ENCODE measurements at places on chromosomes 4 and X.

- no peak for DNase-seq
These were observed 184.6 kb downstream of the SPATA18 start for GRCh38 chr4:52235552-52236201.

GRCh38 chrX:17470136-17470535 is 95.1 kb downstream of the NHS start:
- no peak for DNase-seq

- DNase-seq, result no peak
These were observed 38.5 kb upstream of the POU3F4 start for GRCh38 chrX:83469551-83469950.

DNA sequence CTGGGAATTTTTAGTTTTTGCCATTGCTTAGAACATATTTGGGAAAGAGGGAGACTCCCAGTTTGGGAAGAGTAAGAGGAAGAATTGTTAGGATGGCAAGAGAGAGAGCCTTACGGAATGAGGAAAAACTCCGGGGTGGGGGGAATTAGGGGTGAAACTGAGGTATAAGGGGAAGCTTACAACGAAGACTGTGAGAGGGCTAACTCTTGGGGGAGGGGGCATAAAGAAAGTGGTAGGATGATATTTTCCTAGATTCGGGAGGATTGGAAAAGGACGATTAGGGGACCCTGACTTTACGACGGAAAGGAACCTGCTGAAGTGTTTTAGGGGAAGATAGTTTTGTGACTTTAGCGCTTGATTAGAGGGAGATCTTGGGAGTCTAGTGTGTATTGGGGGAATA is 86.2 kb upstream of the HPRT1 start:
- no peak for DNase-seq

- no peak for DNase-seq
These were observed 66.5 kb downstream of the PDHA1 start for GRCh38 chrX:19410259-19410658.

- DNase-seq, result no peak
These were observed 89.7 kb downstream of the BCOR start for GRCh38 chrX:40007756-40008705.

DNA sequence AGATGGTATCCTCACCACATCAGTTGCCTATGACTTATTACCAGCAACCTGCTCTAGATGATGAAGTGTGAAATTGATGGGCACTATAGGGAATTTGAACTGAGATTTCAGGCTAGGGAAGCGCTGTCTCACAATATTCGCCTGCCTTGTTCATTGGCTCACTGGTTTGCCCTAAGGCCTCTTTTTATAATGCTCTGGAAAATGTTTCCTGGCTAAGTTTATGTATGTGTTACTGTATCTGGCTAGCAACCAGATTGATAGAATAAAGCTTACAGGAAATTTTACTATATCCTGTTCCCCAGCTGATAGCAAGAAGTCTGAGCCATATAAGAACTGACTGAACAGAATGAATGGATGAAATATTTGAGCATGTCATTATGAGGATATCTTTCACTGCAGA is 71.6 kb downstream of the GSTCD start:
- no peak for DNase-seq

- DNase-seq, result no peak
These were observed 44.8 kb upstream of the HMX1 start for GRCh38 chr4:8916351-8916885.

DNA sequence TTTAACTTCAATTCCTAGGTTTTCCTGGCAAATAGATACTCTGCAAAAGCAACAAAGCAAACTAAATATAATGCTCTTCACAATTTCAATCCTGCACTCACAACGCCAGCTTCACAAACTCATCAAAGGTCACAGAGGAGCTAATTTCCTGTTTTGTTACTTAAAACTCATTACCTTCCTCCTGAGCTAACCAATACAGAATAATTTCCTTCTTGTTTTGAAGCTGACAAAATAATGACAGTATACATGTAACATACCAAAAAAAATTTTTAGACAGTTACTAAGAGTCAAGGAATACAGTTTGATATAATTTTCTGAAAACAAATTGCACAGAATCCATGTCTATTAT is 17.9 kb downstream of the CNOT6L start:
- no peak for DNase-seq

- no peak for DNase-seq
These were observed 542.6 kb downstream of the CFAP47 start for GRCh38 chrX:36462142-36462541.

DNA sequence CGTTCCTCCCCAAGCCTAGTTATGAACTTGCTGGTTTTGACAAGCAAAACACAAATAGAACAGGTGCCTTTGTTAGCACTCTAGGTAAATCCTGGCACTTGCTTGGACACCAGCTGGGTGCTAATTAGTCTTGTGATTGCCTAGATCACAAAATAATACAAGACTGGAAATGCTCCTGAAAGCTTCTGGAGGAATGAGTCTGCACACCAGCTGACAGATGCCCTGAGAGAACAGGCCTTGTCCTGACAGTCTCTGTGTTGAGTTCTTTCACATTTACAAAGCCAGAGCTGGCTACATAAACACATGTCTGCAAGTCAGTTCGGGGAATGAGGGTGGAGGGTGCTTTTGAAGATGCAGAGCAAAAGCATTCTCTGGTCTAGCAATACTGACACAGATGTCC is 93.8 kb downstream of the ELOVL6 start:
- no peak for DNase-seq

- no peak for DNase-seq
These were observed 3.2 kb upstream of the XKRX start for GRCh38 chrX:100931925-100932285.

- peak; percentile 68 for DNase-seq
These were observed 144.5 kb downstream of the SMIM20 start for GRCh38 chr4:26058537-26058936.

DNA sequence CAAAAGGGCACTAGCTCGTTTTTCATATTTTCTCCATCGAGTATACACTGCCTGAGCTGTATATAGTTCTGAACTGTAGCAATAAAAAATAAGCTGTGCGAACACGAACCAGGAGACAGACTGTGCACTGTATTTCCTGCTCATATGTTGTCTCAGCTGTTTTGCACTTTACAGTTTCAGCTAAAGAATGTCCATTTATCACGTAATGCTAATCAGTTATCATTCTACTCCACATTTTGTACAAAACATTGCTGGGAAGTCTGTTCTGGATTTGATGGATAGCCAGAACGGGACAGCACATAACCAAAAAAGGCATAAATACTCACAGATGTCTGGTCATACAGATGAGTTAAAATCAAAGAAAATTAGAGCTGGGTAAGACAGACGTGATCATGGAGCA is 315.5 kb upstream of the ADGRL3 start:
- no peak for DNase-seq

DNA sequence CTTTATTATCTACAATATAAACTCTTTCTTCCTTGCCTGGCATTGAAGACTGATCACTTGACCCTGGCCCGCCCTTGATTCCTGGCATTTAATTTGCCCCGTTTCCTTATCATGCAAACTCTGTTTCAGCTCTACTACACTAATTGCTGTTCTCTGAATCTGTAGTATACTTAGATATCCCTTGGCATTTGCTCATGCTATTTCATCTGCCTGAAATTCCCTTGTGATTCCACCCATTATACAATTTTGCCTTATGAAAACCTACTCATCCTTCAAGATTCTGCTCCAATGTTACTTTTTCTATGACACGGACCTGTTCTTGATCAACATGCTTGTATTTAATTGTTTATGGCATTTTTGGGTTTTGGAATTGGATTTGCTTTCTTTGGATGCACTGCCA is 459.9 kb upstream of the AMOT start:
- DNase-seq, result no peak

GRCh38 chr4:1472148-1472797 is 66.0 kb upstream of the NKX1-1 start:
- DNase-seq, result no peak

- DNase-seq, result no peak
These were observed 40.6 kb upstream of the LSM6 start for GRCh38 chr4:146134761-146135445.

DNA sequence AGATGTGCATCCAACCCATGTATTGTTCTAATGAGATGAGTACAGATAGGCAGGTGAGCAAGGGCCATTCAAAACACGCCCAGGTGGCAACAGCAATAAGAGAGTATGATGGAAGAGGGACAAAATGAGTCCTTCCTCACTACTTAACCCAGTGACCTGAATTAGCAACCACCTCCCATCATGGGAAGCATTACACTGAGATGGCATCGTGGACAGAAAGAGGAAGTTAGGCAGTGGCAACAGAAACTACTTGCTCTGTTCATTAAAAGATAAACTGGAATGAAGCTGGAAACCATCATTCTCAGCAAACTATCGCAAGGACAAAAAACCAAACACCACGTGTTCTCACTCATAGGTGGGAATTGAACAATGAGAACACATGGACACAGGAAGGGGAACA is 17.2 kb downstream of the RXFP1 start:
- no peak for DNase-seq

GRCh38 chrX:41604766-41605543 is 83.8 kb upstream of the GPR34 start:
- no peak for DNase-seq

- no peak for DNase-seq
These were observed 90.2 kb upstream of the SOD3 start for GRCh38 chr4:24705016-24705753.

DNA sequence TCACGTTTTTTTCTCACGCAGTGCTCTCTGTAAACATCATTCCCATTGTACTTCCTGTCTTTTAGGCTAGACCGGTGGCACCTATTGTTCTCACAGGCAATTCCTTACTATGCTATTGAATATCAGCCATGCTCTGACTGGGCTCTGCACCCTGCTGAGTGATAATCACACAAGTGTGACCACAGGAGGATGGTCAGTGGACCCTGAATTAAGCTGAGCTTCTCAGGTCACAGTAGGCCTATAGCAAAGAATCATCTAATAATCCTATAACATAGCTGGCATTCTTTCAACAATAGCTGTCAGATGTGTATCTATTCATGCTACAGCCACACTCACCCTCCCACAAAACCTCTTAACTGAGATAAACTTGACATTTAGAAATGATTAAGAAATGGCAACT is 2399.8 kb upstream of the TENM3 start:
- DNase-seq, result no peak

- DNase-seq, result no peak
These were observed 11.2 kb upstream of the AMOT start for GRCh38 chrX:112851806-112852205.

DNA sequence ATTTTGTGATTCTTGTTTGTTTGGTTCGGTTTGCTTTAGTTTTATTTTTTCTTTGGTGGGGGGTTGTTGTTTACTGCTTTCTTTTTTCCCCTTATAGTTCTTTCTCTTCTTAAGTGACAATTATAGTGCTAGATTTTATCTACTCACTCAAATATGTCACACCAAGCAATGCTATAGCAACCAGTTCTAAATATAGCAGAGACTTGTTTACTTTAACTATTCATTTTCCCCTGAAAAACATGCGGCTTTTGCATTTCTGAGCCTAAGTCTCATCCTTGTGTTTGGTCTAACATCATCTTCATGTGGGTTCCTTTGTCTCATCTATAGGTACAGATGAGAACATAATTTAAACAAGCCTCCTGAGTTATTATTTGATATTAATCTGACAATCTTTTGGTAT is 676.6 kb downstream of the FAT4 start:
- DNase-seq, result no peak

DNA sequence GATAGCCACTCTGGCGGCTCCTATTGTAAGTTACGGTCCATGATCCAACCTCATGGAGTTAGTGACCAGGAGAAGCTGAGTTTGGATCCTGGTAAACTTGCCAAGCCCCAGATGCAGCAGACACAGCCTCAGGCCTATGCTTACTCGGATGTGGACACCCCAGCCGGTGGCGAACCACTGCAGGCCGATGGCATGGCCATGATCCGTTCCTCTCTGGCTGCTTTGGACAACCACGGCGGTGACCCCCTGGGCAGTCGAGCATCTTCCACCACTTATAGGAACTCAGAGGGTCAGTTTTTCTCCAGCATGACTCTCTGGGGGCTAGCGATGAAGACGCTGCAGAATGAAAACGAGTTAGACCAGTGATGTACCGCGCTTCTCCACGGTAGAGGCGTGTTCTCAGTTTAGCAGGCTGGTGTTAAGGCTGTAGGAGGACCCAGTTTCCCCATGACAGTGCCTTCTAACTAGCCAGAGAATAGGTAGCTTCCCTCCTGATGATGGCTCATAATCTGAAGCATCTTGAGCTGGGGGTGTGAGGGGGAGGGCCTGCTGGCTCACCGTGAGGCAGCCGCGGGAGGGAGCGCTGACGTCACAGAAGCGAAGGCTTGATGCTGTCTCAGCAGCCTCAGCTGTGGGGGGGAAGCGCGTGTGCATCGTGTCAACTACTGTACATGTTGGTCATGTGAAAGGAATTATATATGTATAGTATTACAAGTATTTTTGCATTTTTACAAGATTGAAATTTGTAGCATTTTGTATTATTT is 31.1 kb downstream of the ZBTB49 start:
- no peak for DNase-seq

- no peak for DNase-seq
These were observed 34.4 kb downstream of the GPR82 start for GRCh38 chrX:41758401-41758800.

DNA sequence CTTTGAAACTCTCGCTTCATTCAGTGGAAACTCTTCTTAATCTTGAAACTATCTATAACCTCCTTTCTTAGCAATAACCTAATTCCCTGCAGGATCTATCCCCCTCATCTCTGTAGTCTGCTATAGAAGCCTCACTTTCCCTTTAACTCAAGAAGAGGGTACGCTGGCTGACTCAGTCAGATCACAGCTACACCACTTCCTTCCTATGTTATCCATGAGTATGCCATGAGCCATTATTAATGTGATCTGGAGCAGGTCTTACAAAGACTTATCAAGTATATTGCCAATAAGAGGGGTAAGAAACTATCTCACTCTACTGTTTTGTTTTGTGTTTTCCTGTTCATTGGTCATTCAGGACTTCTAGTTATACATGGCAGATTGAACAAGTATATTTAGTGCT is 165.3 kb downstream of the PJA1 start:
- no peak for DNase-seq

GRCh38 chr4:1081689-1082040 is 31.7 kb downstream of the RNF212 start:
- DNase-seq, result no peak

DNA sequence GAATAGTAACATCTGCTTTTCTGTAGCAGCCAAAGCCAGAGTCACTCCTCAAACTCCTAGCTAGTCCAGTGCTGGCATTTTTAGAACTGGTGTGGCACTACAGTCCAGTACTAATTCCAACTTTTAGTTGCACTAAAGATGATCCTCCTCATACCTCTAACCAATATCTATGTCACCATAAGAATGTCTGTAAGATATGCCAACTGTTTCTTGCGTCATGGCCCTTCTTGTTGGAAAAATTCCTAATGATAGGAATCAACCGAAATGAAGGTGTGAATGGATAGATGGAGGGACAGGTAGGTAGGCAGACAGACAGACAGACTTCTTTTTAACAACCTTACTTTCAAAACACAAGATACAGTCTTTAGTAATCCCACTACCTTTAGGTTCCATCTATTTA is 74.6 kb upstream of the PRSS48 start:
- no peak for DNase-seq

- DNase-seq, result no peak
These were observed 1527.8 kb downstream of the STIM2 start for GRCh38 chr4:28388471-28388870.

Measured in stimulated activated CD4-positive, alpha-beta T cell treated with anti-CD3 and anti-CD28 coated beads, Interleukin-4, amount 100 ng/mL, for 24 hours (primary cell).